ENCODE measurements at places on chromosomes 5 and 9.

GRCh38 chr5:9363026-9363425 is 182.8 kb downstream of the SEMA5A start:
- peak; percentile 55 for DNase-seq

- DNase-seq = no peak
Measured at GRCh38 chr5:84885485-84886258, 501.0 kb upstream of the EDIL3 start.

DNA sequence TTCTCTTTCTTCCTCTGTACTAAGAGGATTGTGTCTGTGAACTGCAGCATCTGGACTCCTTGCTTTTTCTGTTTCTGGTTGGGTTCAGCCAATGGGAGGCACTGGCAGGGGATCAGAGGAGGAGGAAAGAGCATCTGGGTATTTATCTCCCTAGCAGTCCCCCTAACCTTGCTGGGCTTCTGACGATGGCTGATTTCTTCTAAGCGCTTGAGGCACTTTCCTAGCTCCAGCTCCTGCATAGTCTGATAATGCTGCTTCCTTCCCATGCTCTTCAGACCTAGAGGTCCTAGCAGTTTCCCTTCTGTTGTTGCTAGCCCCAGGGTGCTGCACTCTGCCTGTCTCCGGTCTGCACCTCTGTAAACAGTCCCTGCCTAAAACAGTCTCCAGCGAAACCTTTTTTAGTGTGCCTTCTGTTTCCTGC is 225.1 kb downstream of the PDZD2 start:
- no peak for DNase-seq

DNA sequence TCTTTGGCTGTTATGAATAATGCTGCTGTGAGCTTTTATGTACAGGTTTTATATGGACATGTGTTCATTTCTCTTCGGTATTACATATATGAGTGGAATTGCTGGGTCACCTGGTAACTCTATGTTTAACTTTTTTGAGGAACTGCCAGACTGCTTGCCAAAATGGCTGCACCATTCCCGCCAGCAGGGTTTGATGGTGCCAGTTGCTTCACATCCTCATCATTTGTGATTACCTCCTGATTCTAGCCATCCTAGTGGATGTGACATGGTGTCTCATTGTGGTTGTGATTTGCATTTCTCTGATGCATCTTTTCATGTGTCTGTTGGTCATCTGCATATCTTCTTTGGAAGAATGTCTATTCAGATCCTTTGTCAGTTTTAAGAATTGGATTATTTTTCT is 10.7 kb downstream of the NANS start:
- DNase-seq = no peak

- no peak for DNase-seq
Measured at GRCh38 chr5:177410575-177410974, 1.2 kb upstream of the F12 start.

DNA sequence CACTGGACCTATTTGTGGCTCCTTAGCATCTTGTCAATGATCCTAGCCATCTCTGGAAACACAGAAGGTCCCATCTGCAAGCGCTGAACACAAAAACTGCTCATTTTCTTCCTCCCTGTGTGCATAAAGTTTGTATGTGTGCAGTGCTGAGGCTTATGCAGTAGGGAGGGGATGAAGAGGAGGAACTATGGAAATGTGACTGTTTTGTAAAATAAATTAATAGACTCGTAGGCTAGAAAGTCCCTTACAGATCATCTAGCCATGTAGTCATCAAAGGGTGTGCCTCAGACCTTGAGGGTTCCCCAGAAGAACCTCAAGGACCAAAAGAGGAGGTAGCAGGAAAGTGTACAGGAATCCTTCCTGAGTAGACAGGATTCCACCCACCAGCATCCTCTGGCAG is 34.3 kb upstream of the ADRA1B start:
- no peak for DNase-seq
